ENCODE measurements at places on chromosomes 6 and 20.

DNA sequence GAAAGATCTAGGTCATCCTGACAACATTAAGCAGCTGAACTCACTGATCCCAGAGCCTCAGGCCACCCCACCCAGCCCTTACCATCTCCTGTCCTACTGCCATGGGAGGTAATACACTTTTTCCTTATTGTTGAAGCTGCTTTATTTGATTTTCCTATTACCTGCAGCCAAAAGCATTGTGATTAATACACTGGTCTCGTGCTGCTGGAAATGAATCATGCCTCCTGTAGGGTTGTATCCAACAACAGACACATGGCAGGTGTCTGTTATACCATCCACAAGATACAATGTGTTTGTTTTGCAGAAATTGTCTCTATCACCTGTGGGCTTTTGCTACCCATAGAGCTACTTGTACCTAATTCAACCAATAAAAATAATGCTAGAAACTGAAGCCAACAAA, 34.2 kb downstream of the MYLIP start:
- DNase-seq = no peak

DNA sequence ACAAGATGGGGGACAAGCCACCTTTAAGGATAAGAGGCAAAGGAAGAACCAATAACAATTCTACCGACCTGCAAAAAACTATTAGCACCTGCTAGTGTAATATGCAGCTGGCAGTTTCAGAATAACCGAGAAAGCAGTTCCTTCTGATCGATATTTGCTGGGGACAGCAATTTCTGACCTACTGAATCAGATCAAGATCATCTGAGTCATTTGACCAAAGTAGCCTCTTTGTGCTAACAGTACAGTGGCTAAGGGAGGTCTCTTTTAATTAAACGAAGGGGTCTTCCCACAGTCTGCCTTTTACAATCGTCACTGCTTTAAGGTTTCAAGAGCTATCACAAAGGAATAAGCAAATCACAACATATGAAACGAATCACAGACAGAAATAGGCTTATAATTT, 318.9 kb downstream of the BTBD9 start:
- no peak for DNase-seq

GRCh38 chr6:138833816-138834539, 38.1 kb downstream of the ECT2L start:
- no peak for DNase-seq

GRCh38 chr20:3157817-3158216, 1.8 kb downstream of the FASTKD5 start:
- DNase-seq = no peak

DNA sequence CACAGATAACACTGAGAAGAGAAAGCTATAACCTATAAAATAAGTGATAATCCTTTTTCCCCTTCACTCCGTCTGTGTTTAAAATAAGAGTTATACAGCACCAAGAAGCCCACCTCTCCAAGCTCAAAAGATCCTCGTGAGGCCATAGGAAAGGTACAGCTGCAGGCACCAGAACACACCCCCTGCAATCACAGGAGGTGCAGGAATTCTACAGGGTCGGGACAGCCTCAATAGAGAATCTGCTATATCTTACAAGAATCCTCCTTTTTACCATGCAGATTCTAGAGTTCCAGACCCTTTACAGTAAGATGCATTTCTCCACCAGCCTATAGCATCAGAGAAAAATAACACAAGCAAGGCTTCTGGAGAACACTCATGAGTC, 5.0 kb upstream of the ADGRF1 start:
- DNase-seq = no peak

DNA sequence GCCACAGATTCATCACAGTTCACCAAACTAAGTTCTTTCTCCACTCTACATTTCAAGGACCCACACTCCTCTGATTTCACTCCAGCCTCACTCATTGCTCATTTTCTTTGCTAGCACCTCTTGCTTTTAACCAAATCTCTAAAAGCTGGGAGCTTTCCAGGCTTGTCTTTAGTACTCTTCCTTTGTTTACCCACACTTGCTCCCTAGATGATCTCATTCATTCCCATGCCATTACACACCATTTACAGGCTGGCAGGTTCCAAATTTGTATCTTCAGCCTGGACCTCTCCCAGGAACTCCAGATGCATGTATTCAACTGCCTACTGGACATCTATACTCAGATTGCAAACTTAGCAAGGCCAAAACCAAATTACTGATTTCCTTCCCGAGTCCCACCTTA, 5.3 kb upstream of the GUCA1B start:
- DNase-seq = no peak

GRCh38 chr6:160297310-160297709, 38.7 kb upstream of the SLC22A2 start:
- DNase-seq = no peak

- DNase-seq = no peak
These were observed 17.0 kb downstream of the CMTR1 start for GRCh38 chr6:37449984-37450383.

DNA sequence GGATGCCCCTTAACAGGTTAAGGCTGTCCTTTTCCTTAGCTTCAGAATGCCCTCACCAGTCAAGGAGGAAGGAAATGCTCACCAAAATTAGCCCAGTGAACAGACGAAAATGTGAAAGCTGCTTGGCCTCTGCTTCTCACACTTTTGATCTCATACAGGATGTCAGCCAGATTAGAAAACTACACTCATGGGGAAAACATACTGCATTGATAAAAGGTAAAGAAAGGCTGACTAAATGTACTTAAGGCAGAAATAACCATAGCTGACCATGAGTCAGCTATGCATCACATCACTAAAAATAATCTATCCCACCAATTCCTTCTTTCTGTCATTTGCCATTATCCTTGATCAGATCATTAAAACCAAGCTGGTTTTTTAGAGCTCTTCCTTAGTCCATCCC, 198.4 kb upstream of the TENT5A start:
- no peak for DNase-seq

GRCh38 chr20:62088258-62089127, 22.8 kb upstream of the TAF4 start:
- DNase-seq = no peak

DNA sequence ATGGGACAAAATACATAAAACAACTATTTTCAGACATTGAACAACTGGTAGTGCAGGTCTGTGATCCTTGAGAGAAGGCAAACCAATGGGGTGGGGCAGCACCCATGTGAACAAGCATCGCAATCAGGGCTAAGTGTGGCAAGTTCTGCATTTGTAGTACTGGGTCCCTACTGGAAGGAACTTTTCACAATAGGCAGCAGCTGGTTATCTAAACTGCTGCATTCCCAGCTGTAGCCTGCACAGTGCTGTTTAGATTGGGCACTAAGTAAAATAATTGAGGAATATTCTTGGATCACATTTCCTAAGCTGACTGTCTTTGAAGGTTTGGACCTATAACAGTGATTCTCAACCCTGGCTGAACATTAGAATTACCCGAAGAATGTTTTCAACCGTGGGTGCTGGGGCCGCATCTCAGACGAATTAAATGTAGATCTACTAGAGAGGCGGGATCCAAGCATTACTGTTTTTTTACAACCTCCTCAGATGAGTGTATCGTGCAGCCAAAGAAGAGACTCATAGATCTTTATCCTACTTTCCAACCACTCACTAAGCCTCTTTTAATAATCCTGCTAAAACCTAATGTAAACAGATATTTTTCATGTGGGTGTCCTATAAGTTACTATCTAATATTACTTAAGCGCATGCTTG, 12.4 kb upstream of the MAP3K4 start:
- DNase-seq = no peak

- peak; percentile 55 for DNase-seq
These were observed 23.1 kb upstream of the UBE2J1 start for GRCh38 chr6:89375427-89376267.

- DNase-seq = no peak
These were observed 644.9 kb upstream of the AGPAT4 start for GRCh38 chr6:161918628-161919205.

GRCh38 chr6:55399351-55399750, 72.1 kb downstream of the GFRAL start:
- DNase-seq = no peak

DNA sequence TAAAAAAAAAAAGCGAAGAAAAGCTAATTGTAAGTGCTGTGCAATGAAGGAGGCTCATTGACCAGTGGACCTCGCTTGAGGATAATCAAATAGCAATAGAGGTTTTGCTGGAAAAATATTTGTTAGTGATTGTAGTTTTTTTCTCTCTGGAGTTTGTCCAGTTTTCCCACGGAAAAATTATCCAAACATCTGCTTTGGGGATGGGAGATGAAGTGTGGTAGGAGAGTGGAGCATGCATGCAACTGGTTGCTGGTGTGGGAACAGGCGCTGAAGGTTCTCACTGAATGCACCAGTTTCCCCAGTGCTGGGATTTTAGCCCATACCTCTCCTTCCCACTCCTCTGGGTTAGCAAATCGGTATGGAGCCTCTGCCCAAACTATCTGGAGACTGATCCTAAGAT, 281.7 kb upstream of the TAB2 start:
- no peak for DNase-seq

DNA sequence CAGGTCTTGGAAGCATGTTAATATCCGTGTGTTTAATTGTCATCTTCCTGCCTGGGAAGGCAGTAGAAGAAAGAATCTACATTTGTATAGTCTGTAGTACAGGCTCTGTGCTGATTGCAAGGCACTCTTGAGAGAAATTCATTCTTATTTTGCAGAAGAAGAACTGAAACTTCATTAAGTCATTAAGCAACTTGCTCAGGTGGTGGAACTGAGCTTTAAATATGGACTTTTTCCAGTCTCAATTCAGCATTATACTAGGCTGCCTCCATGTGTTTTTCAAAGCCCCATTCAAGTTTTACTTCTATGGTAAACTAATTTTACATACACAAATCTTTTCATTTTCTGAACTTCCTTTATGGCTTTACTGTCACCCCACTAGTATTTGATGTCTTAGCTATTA, 18.7 kb downstream of the ZNF451 start:
- no peak for DNase-seq

DNA sequence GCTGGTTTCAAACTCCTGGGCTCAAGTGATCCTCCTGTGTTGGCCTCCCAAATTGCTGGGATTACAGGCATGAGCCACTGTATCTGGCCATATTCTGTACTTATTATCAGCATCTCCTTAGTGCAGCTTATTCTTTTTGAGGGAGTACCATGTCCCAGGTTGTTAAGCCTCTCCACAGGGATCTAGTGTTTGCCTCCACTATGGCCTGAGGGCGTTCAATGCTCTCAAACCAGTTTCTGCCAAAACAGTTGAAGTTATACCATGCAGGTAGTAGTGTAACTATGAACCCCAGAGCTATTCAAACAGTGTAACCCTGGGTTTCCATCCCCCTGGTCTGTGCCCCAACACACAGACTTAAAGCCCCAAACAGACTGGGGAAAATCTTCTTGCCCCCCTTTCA, 81.7 kb downstream of the BACH2 start:
- no peak for DNase-seq

DNA sequence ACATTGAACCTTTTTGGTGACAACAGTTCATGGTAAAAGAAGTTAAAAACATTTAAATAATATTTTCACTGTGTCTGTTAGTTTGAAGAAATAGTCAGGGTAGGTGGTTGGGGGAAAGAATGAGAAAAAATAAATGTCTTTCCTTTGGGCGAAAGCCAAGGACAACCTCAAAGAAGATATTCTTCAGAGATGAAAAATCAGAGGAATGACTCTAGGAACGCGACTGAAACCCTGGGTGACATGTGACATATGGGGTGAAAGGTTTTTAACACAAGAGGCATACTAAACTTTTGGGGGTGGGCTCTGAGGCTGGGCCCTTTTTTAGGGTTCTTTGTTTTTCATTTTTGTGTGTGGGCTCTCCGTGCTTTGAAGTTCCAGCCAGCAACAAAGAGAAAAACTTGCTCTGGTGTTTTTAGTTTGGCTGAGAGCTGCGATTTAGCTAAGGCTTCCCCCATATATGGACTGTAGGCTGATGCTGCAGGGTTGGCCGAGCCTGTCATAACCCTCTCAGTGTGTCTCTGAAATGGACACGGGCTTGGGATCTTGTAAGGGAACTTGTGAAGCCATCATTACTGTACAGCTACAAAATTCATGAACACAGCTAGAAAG, 610.1 kb upstream of the ARID1B start:
- no peak for DNase-seq

GRCh38 chr20:49981218-49982071, 1.3 kb upstream of the SNAI1 start:
- DNase-seq = no peak

GRCh38 chr6:33620158-33620855, 815 bp upstream of the ITPR3 start:
- no peak for DNase-seq

- DNase-seq = peak; percentile 70
These were observed 13.3 kb downstream of the GRM4 start for GRCh38 chr6:34132486-34133185.

DNA sequence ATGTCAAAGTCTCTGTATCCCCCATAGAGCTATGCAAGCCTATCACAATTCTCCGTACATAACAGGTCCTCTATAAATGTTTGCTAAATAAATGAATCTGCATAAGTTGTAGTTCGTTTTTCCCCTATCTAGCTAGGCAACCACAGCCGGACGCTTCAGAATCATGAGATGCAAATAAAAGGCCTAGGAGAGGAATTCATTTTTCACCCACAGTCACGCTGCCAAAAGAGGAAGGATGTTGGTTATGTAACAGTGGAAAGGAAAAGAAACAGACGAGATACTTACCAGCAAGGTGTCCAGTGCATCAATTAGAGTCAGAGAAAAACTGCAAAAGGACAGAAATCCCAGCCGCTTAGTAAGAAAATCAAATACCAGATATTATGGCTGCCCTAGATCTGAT, 2.4 kb downstream of the EDEM2 start:
- no peak for DNase-seq

- DNase-seq = no peak
These were observed 10.1 kb downstream of the EZR start for GRCh38 chr6:158808941-158809678.

DNA sequence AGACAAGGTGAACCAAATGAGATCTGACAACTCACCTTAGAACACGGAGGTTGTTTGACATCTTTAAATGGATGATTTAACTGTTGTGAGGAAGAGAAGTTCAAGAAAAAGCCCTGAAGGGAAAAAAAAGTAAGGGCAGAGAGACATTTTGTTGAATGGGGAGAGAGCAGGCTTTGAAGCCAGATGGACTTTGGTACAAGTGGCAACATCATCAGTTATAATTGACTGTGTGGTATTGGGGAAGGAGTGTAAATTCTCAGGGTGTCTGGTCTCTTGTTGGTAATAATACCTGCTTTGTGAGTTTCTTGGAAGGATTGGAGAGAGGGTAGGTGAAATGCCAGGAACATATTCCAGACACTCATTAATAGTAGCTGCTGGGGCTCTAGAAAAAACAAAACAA, 21.6 kb downstream of the OGFRL1 start:
- no peak for DNase-seq

- no peak for DNase-seq
These were observed 35.6 kb downstream of the TM9SF4 start for GRCh38 chr20:32144898-32145662.

DNA sequence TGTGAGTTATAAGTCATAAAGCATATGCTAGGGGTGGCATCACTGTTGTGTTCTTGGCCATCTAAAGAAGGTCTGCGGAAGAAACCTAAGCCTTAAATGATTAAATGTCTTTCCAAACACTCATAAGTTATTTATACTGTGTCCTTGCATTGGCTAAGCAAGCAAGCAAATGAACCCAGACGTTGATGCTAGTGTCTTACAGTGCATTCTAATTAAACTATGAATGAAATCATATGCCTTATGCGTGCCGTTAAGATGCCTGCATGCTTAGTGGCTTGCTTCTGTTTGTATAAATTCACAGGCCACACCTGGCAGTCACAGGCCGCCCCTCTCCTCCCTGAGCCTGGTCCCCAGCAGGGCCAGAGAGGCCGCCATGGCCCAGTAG, 49.9 kb downstream of the RIN2 start:
- DNase-seq = no peak

Data from HEK293T (cell line).